ENCODE measurements at places on chromosomes 3 and 15.

DNA sequence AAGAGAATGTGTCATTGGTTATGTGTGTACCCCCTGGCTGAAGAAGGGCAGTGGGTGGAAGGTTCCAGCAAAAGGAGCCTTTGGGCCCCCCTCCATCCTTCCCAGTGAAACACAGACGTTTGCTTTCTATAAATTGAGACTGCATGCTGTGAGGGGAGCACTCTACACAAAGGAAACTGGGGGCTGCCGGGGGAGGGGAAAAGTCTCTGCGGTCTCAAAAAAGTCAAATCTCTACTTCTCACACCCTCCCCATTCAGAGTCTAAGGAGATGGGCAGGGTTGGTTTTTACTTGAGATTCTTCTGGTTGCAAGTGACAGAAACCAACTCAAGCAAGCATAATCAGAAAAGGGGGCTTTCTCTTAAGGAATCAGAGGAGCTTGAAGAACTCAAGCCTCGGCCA, 50.1 kb upstream of the TLE3 start:
- no peak for DNase-seq

DNA sequence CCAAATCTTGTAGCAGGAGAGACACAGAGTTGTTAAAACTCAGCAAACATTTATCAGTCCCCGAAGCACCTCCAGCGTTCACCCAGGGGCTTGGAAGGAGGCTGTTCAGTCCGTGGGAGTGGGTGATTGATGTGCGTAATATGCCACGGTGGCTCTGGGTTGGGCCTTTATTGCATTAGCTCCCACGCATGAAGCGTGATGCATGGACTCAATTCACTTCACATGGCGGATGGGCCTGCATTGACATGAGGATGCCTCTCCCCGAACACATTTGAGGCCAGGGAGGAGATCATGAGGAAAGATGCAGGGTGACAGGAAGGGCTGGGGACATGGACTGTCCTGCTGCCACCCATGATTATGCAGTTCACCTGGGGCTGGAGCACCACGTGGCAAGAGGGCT, 126.5 kb downstream of the FAM43A start:
- no peak for DNase-seq

GRCh38 chr3:185503521-185503920, 4.7 kb upstream of the TMEM41A start:
- no peak for DNase-seq

GRCh38 chr3:3686907-3687648, 112.2 kb upstream of the LRRN1 start:
- DNase-seq, result no peak

DNA sequence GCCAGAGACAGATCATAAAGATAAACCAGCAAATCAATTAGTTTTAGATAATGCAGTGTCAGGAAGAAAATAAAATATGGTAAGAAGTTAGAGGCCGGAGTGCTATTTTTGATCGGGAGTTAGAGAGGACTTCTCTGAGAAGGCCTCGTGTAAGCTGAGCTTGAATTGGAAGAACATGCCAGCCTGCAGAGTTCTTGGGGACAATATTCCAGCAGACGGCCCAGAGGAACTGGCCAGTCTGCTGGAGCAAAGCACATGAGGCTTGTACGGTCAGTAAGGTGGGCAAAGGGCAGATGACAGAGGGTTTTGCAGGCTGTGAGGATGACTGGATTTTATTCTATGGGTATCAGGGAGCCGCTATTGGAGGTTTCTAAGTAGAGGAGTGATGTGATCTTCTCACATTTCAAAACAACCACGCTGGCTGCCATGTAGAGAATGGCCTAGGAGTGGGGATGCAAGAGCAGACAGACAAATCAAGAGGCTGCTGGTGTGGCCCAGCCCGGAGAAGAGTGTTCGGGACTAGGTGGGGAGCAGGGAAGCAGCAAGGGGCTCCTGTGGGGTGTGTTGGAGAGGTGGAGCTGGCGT, 84.0 kb downstream of the HES1 start:
- no peak for DNase-seq

DNA sequence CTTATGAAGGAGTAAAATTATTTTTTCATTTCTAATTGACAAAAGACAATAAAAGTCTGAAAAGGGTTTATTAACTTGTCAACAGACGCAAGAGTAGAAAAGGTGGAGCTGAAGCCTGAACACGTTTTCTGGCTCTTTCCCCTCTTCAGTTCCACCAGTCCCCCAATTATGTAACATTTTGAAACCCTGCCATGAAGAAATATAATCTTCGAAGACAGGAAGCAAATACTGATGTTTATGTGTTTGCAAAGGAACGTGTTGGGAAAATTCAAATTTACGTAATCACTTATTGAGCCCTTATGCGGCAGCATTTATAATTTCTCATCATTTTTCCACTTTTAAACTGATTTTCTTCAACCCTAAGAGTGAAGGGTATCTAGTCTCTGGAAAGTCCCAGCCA, 767 bp downstream of the AP3S2 start:
- DNase-seq, result no peak

DNA sequence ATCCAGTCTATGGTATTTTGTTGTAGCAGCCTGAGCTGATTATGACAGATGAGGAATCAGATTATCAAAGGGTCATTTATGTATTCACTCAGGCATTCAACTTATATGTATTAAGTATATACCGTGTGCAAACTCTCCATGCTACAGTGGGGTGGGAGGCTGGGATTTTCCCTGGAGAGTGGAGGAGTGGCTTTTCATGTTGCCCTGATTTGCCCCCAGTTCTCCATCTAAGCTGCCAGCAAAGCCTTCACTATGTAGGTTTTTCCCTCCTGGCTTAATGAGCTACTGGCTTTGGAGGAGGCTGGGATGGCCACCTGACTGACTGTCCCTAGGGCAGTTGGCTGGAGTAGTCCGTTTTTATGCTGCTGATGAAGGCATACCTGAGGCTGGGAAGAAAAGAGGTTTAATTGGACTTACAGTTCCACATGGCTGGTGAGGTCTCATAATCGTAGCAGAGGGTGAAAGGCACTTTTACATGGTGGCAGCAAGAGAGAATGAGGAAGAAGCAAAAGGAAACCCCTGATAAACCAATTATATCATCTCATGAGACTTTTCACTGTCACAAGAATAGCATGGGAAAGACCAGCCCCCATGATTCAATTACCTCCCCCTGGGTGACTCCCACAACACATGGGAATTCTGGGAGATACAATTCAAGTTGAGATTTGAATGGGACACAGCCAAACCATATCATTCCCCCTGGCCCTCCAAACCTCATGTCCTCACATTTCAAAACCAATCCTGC, 253.9 kb downstream of the RPLP1 start:
- DNase-seq, result no peak

- DNase-seq, result no peak
These were observed 47.9 kb downstream of the ST3GAL6 start for GRCh38 chr3:98811048-98811447.

DNA sequence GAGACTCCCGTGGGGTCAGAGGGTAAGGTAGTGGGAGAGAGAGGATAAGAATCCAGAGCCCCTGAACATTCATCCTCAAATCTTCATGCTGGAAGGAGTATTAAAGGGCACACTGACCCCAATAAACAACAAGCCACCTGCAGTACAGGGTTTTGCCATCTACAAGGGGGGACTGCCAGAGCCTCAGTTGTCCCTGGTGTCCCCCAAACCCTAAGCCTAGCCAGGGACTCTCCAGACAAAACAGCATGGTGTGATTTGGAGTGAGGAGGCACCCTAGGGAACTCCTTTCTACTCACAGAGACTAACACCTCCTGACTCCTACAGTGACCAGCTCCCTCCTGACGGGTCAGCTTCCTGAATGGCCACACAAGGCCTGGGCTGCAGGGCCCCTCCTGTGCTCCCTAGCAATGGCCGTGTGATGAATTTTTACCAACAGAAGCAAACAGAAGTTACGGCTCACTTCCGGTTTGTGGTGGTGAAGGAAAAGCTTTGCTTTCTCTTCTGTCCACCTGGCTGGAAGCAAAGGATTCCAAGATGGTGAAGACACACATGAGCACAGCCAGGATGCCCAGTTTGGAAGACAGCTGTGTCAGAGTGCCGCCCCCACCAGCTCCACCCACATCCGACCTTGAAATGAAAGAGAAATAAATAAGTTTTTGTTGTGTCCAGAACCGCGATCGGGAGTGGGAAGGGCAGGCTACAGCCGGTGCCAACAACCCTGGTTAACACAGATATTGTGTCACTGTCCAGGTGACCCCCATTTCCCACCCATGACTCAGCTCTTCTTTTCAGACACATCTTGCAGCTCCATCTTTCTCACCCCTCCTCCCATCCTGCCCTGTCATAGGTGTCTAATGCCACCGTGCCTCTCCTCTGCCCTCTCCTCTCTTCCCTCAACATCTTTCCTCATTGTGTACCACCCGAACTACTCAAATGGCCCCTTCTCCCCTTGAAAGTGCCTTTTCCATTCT, 69.6 kb upstream of the ATP13A3 start:
- no peak for DNase-seq

GRCh38 chr3:187014417-187014864, 84.1 kb downstream of the ST6GAL1 start:
- DNase-seq, result no peak

- DNase-seq, result peak; percentile 85
These were observed 757 bp upstream of the DIPK2A start for GRCh38 chr3:143970773-143971358.

DNA sequence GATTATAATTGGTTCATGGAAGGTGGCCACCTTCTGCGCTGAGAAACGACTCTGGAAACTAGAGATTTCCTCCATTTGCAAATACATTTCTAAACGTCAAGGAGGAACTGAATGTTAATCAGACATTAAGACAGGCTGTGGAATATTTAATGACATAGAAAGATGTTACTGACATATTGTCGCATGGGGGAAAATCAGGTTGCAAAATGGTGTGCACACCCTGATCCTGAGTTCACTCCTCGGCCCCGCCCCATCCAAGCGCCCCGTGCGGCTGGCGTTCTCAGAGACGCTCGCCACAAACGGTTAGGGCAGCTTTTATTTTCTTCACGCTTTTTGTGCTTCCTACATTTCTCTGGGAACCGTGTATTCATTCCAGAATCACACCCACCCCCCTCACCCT, 10.7 kb downstream of the H1-8 start:
- no peak for DNase-seq

DNA sequence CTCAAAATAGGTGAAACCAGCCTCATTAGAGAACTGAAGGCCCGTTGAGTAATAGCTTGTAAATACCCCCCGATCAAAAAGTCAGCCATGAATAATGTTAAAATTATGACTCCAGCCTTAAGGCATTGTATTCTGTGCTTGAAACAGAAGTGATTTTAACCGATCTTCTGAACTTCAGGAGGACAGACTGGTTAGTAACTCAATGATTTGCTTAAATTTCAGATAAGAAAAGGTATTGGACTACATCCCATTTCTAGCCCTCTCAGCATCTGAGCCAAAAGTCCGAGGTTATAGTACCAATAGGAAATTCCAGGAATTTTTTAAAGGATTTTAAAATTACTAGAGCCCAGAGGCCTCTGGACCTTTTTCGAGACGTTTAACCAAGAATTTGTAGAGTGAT, 67.7 kb upstream of the FGF12 start:
- DNase-seq, result no peak

DNA sequence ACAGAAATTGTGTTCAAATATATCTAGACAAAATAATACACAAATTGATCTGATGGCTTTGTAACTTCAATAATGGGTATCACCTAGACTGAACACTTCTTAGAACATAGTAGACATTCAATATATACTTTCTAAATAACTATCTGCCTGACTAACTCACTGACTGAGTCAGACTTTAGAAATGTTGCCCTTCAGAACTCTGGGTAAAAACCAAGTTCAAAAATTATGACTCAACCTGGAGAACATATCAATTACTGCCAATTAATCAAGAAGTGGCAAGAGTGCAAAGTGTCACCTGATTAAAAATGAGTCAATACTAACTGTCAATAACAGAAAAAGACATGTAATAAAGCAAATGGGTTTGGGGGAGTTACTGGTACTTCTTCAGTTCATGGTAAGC, 144.6 kb upstream of the TMCO5A start:
- no peak for DNase-seq

GRCh38 chr15:31776039-31776438, 254.3 kb upstream of the CHRNA7 start:
- no peak for DNase-seq

DNA sequence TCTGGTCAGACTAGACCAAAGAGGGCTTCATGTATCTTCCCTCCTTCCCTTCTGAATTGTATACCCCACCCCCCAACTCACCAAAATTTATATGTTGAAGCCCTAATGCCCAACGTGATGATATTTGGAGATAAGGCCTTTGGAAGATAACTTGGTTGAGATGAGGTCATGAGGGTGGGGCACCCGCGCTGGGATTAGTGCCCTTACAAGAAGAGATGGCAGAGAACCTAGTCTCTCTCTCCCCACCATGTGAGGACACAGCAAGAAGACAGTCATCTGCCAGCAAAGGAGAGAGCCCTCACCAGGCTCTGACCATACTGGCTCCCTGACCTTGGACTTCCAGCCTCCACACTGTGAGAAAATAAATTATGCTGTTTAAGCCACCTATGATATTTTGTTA, 13.5 kb downstream of the PLCD1 start:
- no peak for DNase-seq

DNA sequence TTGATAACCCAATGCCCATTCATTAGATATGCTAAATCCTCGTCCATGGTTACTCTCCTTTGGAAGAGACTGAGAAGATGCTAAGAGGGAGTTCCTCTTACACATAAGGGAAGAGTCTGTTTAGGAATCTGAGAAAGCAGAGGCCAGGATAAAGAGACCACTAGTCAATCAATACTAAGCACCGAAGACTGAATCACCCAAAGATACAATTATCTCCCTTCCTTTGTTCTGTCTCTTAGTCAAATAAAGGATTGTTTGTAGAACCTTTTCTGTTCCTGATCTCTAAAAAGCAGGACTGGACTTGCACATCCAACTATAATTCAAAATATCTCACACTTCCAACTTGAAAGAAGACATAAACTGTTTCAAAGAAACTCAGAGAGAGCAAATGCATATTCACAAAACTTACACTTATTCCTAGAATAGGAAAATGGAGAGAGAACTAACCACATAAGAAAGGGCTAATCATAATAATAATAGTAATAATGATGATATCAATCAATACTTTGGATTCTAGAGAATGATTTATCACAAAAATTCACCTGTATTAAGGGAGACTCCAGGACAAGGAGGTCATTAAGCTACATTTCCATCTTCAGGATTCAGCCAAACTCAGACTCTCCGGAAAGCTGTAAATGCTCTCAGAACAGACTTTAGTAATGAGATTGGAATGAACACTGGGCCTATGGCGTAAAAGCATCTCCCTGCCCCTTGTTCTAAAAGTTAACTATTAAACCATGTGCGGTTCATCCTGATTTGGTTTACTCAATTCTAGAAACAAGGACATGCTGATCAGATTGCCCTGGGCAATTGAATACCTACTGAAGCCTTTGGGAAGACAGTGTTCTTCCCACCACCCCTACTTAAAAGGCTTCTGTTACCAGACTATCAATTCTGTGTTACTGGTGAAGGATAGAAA, 401.5 kb downstream of the ZBTB20 start:
- DNase-seq, result no peak

DNA sequence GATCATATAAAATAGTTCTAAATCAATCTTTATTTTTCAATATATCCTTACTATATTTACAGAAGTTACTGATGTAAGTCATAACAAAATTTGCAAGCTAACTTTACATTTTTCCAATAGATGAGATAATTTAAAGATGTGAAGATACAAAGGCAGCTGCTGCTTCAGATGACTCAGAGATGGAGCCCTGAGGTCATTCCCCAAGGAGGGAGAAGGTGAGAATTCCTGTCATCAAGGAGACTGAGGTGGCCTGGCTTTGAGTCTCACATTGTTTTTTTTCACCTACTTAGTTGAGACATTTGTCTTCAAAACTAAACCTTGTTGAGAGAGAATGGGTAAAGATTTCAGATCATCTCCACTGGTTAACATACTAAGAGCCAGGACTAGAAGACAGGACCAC, 3.9 kb upstream of the SAMD7 start:
- no peak for DNase-seq

Measured in right cardiac atrium (tissue), 5 donors.